ENCODE measurements at places on chromosomes 11 and 22.

DNA sequence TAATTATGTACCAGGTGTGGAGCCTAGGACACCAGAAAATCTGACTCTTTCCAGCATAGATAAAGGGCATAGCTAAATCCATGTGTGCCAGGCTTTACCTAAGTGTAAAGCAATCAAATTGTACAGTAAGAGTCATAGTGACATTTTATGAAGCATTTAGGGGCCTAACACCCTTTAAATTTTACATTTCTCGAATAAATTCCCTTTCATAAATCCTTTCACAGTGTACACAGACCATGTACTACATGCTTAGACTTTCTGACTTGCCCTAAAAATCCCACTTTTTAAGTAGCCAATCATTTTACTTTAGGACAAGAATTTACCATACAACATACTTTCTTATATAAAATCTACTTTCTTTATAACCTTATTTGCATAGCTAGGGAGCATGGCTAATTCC lies 727.6 kb upstream of the LUZP2 start:
- DNase-seq, result no peak

DNA sequence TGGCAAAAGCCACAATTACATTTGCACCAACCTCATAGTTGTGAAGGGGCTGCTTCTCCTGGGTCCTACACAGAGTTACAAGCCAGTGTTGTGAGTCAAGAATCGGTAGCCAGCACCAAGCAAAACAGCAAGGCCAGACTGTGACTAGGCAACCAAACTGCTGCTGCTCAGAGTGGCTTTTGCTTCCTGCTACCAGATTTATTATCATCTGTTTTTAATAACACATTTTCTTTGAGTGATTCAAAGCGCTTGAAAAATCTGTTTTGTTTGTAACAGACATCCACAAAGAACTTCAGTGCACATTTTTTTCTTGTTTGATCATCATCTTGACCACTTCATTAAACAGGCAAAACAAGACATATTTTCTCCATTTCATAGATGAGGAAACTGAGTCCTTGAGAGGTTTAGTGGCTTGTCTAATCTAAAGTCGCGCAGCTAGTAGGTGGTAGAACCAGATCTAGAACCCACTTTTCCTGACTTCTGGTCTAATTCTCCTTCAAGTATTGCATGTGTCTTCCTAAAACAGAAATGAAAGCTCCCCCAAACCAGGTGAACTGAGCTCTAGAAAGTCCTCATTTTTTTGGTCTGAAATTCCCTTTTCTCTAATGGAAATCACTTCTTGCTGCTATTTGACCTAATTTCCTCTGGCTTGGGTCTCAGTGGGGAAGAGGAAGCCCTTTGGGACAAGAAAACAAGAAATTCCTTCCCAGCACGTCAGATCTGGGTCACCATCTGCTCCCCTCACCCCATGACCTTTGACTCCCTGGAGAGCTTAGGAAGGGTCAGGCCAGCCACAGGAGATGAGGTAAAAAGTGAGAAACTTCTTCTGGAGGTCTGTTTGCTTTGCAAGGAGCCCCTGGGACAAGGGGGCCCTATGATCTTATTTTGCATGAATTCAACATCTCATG lies 39.9 kb downstream of the CWC15 start:
- no peak for DNase-seq

DNA sequence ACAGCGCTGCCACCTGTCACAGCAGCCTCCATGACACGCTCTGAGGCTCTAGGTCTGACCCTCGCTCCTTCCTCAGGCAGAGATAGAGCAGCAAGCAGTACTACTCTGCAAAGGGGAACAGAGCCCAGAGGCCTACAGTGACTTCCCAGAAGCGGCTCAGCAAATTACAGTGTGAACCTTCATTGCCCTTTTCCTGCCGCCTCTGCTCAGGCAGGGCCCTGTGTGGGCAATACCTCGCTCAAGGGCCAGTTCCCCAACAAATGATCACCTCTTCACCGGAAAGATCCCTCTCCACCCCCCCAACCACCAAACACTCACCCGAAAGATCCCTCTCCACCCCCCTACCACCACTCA lies 12.3 kb downstream of the KIAA0930 start:
- no peak for DNase-seq

- peak; percentile 36 for DNase-seq
Observed at GRCh38 chr11:70398834-70399680, 728 bp downstream of the CTTN start.

Data from GM19239 (cell line).